ENCODE measurements at places on chromosomes 16 and 17. TPM values are rescaled to one million over a fixed set of nuclear protein-coding genes. Genes with fewer than 3 reads are reported as not detected.

The KIF2B gene
- total RNA-seq, result not detected

- DNase-seq, result peak; percentile 41
These were observed 4.0 kb upstream of the FASN start for GRCh38 chr17:82101767-82102679.

- DNase-seq, result peak; percentile 86
These were observed 22.4 kb downstream of the C17orf75 start for GRCh38 chr17:32319548-32319905.

DNA sequence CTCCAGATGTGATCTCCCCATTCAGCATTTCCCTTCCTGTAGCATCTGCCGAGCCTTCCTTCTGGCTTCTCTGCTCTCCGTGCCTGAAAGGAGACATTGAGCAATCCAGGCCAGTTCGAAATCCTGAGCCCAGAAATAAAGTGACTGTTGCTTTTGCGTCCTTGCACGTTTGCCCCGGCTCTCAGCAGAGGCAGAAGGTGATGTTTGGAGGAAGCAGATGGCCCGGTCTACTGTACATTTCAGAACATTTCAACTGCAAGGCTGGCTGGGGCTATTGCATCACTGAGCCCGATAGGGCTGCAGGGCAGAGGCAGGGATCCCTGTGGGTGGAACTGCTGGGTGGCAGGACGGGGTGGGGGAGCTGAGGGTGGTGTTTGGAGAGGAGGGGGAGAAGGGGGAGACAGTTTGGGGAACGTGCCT lies 29.4 kb downstream of the IRF8 start:
- no peak for DNase-seq

DNA sequence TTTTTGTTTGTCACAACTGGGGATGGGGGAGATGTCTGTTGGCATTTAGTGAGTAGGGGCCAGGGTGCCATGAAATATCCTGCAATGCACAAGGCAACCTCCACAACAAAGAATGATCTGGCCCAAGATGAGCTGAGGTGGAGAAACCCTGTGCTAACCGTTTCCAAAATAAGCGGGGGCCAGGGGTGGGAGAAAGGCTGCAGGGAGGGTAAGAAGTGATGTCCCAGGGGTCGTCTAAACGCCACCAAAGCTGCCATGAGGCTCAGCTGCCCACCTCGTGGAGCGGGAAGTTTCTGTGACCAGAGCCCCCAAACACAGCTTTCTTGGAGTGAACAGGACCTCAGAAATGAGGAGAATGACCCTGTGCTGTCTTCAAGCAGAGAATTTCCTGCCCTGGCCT lies 76.5 kb upstream of the CDH5 start:
- DNase-seq, result no peak

GRCh38 chr16:51393381-51394005 lies 242.4 kb upstream of the SALL1 start:
- DNase-seq, result no peak

- DNase-seq, result no peak
These were observed 8.6 kb downstream of the KRTAP29-1 start for GRCh38 chr17:41294016-41294415.

- DNase-seq, result no peak
These were observed 5.8 kb downstream of the SCGB1C2 start for GRCh38 chr17:142876-143784.

The SLC4A1 gene
- not detected for total RNA-seq

DNA sequence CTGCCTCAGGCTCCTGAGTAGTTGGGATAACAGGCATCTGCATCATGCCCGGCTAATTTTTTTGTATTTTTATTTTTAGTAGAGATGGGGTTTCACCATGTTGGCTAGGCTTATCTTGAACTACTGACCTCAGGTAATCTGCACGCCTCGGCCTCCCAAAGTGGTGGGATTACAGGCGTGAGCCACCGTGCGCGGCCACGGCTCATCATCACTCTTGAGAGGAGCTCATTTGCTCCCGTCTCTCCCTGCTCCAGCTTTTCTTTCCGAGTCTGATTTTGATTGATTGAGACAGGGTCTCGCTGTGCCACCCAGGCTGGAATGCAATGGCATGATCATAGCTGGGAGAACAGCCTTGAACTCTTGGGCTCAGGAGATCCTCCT lies 12.6 kb downstream of the PGS1 start:
- no peak for DNase-seq

The KRT33B gene
- total RNA-seq, result not detected

The UNC119 gene
- 14.6 TPM for total RNA-seq

GRCh38 chr17:54494721-54495715 lies 405.6 kb upstream of the TOM1L1 start:
- DNase-seq, result no peak

GRCh38 chr17:72454342-72454741 lies 333.5 kb downstream of the SOX9 start:
- DNase-seq, result no peak

DNA sequence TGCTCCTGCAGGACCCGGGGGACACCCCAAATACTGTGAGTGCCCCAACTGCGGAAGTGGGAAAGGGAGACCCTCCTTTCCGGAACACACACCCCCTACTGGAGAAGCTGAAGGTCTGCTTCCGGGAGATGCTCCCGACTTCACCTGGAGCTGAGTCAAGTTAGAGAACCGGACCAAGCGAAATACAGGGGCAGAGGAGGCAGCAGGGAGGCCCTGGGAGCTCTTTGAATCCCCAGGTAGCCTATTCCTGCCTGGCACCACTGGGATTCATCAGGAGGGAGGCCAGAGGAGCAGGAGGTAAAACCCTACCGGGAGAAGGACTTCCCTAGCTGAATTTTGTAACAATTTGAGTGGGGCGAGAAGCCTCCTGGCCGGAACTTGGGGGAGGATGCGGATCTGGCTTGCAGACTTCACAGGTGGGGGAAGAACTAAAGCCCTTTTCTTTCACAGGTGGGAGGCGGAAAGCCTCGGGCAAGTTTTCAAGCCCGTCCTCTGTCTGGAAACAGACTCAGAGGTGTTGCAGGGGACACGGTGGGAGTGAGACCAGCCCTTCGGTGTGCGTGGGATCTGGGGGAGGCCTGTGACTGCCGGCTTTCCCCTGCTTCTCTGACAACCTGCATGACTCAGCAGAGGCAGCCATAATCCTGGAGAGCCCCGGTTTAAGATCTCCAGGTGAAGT lies 22.4 kb upstream of the TEKT1 start:
- DNase-seq, result no peak

- no peak for DNase-seq
These were observed 7.1 kb downstream of the SETD1A start for GRCh38 chr16:30964574-30965226.

- DNase-seq, result no peak
These were observed 17.9 kb upstream of the ATP2A3 start for GRCh38 chr17:3982113-3982512.

- DNase-seq, result no peak
These were observed 1378.8 kb upstream of the CDH8 start for GRCh38 chr16:63415014-63415413.

The KRTAP3-1 gene
- total RNA-seq, result not detected
